ENCODE measurements at places on chromosomes 6 and 20.

DNA sequence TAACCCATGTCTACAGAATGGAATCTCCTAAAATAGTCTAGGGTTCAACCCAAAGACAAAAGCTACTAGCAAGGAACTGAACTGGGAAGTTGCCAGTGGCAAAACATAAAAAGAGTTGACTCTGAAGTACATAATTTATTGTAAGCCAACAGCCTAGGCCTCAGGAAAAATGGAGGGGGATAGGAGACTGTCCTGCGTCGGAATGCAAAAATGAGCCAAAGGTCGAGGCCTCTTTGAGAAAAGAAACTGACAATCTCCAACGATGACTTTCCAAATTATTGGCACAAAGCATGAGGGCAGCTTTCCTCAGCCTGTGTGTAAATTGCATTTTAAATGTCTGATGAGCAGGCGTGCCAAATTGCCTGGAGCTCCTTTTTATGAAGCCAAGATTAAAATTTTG, 2.1 kb downstream of the COL12A1 start:
- no peak for DNase-seq

GRCh38 chr6:42610416-42610815, 46.6 kb downstream of the UBR2 start:
- DNase-seq: no peak

DNA sequence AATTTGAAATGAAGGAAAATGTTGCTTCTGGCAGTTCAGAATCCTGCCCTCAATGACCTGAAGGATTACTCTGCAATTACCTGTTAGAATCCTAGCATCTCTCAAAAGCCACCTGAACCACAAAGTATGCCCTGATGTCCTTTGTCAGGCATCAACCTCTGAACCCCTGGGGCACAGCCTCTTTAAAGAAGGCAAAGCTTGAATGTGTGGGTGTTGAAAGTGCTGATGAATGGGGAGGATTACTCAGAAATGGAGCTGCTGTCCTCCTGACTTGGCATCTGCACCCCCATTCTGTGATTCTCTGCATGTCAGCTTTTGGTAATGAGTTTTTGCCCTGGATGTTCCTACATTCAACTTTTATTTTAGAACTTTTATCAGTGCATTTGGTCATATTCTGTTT, 179.2 kb downstream of the PKHD1 start:
- DNase-seq: no peak

DNA sequence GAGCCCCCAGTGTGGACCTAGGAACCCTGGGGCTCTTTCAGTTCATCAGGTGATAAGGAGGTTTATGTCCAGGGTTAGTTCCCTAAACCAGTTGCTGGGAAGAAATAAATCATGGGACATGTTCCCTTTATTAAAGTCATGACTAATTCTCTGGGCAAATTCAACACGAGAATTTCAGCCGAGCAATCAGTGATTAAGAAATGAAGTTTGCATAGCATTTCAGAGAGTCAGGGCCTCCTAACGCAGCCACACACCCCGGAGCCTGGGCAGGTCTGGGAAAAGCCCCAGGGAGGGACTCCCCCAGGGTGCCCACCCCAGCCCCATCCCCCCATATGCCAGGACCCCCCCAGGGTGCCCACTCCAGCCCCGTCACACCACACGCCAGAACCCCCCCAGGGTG, 20.1 kb downstream of the SLCO4A1 start:
- DNase-seq: no peak

- no peak for DNase-seq
These were observed 67.0 kb upstream of the DST start for GRCh38 chr6:56709650-56710049.

- DNase-seq: no peak
These were observed 213.9 kb downstream of the TTLL2 start for GRCh38 chr6:167538746-167539145.

DNA sequence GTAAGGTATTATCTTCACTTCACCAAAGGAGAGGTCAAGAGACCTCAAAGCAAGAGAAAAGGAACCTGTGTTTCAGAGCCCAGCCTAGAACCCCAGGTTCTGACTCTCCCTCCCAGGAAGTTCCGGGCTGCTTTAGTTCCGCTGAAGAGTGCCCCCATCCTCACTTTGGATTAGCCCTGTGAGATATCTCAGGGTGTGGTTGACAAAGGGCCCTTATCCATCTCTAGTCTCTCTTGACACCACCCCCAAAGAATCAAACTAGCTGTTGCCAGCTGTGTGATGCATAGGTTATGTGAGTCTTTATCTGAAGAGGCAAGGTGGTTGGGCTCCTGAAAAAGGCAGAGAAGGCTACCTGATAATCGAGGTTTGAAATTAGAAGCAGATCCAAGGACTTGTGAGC, 20.6 kb downstream of the BRPF3 start:
- no peak for DNase-seq

GRCh38 chr20:37494301-37494700, 26.7 kb upstream of the NNAT start:
- DNase-seq: no peak

DNA sequence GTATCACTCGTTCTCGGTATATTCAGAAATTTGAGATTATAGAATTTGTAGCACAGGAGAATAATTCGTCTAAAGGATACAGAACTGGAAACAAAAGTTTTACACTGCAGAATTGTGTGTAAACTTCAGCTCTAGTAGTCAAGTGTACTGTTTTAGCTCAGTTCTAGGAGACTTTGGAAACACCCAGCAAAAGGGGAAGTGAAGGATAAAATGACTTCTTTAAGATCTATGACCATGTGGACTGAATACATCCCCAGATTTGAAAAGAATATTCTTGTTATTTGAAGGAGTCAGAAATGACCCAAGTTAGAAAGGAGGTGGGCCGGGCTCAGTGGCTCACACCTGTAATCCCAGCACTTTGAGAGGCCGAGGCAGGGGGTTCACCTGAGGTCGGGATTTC, 174.0 kb upstream of the FOXQ1 start:
- DNase-seq: no peak

DNA sequence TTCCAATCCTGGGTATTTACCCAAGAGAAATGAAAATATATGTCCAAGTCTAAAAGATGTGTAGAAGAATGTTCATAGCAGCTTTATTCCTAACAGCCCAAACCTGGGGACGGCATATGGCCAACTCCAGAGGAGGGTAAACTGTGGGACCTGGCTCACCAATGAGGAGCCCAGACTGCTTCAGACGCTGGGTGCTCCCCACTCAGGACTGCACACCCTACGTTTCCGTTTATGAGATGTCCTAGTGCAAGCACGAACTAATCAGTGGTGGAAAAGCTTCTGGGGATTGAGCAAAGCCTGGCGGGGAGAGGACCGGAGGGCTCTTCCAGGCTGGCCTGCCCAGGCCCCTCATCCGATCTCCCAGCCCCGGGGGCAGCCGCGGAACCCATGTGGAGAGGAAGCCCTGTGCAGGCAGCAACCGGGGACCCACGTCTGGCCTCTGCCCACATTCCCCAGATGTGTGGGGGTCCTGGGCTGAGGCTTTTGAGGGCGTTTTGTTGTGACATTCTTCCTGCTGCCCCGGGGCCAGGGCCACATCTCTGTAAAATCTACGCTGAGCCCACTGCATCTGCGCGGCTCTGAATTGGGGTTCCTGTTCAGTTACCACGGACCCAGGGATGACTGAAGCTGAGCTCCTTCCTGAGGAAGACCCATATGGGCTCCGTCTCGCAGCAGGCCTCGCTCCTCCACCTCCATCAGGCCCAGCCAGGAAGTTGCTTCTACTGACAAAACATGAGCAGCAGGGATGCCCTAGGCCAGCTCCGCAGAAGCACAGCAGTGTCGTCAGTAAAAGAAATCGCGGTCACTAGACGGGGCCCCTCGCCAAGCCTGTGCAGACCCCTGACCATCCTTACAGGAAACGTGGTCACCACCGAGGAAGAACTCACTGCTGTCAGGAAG, 188.0 kb downstream of the DLL1 start:
- DNase-seq: peak; percentile 53

- no peak for DNase-seq
These were observed 833 bp downstream of the RAB5IF start for GRCh38 chr20:36606158-36607066.

DNA sequence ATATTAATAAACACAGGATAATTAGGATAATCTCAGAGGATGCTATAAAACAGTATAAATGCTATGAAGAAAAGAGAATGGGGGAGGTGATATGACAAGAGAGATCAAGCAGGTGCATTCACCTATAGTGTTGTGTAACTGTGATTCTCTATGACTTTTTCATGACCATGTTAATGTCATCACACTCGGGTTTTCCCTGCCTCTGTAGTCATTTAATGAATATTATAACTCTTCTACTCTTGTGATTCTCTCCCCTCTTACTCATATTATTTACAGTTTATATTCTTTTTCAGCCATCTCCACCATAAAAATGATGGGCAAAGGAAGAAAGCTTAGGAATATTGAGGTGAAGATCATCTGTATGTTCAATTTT, 106.9 kb upstream of the SGK1 start:
- DNase-seq: no peak

DNA sequence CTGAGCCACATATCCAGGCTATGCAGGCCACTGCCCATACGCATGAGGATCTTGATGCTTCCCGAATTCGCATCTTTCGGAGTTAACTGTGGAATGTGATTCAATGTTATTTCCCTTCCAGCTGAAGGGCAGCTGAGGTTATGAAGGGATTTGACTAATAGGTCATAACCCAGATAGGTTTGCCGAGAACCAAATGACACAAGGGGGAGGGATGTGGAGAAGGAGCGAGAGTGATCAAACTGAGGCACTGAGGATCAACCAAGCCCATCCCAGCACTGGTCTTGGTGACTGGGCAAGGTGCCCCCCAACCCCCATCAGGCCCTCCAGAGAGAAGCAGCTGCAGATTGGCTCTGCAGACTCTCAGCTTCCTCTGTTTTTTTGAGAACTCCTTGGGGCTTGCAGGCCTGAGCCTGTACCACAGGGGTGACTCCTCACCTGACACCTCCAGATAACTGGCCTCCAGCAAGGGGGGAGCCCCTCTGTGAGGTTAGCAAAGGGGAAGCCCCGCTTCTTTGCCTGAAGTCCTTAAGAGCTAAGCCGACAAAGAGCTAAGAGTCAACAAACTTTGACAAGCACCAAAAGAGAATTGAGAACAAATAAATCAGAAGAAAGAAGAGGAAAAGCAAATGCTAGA, 185.9 kb downstream of the PDE7B start:
- DNase-seq: no peak

- DNase-seq: no peak
These were observed 39.8 kb upstream of the HIVEP1 start for GRCh38 chr6:11972270-11972669.

DNA sequence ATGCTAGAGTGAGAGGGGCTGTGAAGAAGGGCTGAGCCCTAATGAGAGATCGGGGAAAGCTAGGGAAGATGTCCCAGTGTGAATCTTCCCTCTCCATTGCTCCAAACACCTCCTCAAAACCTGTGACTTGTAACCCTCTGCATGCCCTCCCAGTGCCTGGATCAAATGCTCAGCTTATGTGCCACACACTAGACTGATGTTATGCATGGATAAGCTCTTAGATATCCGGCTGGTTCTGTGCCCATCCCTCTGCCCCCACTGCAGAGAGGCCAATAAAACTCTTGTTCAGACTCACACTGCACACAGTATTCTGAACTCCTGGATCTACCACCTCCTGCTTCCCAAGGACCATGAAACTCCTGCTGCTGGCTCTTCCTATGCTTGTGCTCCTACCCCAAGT, at the start of gene DEFB118:
Gene DEFB118 (plus strand): TSS at position 301 of the 400 bp plus-strand sequence. CDS start 50 bp downstream, at position 351.
- no peak for DNase-seq

DNA sequence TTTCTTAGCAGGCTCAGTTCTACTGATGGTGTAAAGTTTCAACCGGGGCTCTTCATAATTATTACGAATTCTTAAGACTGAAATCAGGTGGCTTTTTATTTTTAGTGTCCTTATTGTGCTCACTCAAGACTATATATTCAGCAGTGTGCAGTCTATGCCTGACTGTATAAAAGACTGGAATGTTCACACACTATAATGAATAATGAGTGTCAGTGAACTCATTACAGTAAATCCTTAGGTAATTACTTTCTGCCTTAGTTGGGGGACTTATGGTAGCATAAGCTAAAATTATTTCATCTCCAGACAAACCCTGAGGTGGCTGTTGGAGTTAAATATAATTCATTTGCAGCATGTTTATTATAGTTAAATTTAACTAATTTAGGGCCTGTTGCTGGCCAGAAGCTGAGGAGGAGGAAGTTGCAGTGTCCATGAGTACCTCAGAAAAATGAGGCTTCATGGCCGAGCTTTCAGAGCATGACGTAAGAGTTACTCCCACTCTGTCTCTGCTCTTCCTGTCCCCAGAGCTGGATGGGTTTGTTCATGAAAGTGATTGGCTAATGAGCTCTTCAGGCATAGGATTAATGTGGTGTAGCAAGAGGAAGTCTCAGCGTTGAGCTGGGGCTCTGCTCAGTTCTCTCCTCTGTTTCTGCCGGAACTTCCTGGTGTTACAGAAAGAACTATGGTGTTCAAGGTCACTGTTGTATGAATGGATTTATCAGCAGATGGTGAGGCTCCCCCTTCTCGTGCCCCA, 335.7 kb downstream of the NRN1 start:
- no peak for DNase-seq

- no peak for DNase-seq
These were observed 28.9 kb downstream of the TBC1D7 start for GRCh38 chr6:13299403-13299821.

DNA sequence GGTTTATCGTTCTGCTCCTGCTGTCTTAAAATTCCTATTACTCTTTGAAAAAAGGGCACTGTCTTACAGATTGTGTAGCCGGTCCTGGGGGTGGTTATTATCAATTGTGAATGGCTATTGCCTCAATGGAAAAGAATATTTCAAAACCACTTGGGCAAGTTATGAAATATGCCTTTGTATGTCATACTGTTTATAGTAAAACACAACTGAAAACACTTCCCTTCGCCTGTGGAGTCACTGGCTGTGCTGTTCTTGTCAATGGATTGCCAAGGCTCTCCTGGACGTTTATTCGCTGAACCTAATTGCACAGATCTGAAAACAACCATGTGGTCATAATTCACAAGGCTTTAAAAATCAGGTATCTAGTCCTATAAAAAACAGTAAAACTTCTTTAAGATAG, 47.8 kb upstream of the TAGAP start:
- no peak for DNase-seq

- DNase-seq: no peak
These were observed 21.4 kb downstream of the UBE3D start for GRCh38 chr6:83044091-83044768.

- DNase-seq: no peak
These were observed 39.8 kb upstream of the CDH22 start for GRCh38 chr20:46347841-46348803.

- no peak for DNase-seq
These were observed 91.7 kb downstream of the ERMARD start for GRCh38 chr6:169843110-169843509.

GRCh38 chr20:52242237-52243230, 51.0 kb upstream of the ZFP64 start:
- DNase-seq: no peak

DNA sequence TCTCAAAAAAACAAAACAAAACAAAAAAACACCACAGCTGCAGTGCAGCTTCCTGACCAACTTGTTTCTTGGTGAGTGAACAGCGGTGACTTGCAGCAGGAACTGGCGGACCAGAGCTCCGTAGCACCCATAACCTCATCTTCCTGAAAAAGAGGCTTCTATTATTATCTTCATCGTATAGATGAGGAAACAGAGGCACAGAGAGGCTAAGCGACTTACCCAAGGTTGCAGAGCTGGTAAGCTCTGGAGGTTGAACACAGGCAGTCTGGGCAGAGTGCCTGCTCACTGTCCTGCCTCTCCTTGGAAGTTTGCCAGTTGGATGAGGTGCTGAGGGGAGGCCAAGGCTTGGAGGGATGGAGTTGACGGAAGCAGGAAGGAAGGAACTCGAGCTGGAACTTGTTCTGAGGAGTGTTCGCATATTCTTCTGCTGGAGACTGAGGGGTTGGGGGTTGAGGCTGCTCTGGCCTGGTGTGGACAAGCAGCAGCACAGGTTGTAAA, 47.9 kb upstream of the CCDC167 start:
- peak; percentile 56 for DNase-seq
